ENCODE measurements at places on chromosomes 12 and 14.

- DNase-seq, result no peak
Measured at GRCh38 chr12:81541121-81541520, 218.0 kb downstream of the PPFIA2 start.

DNA sequence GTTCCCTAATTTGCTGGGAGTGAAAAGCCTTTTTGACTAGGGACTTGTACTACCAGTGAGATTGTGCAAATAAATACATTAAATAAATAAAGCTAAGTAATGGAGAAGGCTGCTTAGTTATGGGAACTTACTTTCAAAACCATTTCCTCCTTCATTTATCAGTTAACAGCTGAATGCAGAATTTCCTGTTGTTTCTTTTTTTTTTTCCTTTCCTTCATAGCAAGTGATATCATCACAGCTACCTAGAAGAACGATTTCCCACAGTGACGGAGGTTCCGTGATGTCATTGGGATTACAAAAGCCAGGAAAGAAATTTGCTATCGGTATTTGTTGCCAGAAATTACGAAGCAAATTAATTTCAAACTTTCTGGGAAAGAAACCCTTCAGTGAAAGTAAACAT is 42.1 kb upstream of the SOCS2 start:
- no peak for DNase-seq

GRCh38 chr12:65602610-65603295 is 221.5 kb upstream of the HMGA2 start:
- peak; percentile 33 for DNase-seq

DNA sequence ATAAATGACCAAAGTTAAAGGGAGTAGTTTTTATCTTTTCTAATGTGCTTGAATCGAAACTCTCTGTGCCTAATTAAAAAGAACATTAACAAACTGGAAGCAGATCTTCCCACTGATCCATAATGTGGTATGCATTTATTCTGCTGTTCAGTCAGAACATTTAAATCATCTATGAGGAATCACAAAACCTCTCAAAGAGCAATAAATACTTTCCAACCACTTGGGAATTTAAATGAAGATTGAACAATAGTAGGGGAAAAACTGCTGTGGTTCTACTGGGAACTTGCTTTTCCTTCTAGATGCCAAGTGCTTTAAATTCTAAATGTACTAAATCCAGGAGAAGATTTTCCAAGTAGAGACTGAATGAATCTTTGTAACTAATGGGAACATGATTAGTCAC is 12.3 kb upstream of the CHPT1 start:
- no peak for DNase-seq

GRCh38 chr12:1481326-1481725 is 113.1 kb downstream of the FBXL14 start:
- DNase-seq, result no peak

GRCh38 chr14:85634205-85634604 is 104.3 kb downstream of the FLRT2 start:
- no peak for DNase-seq
